ENCODE measurements at places on chromosomes 11 and 22.

GRCh38 chr11:79860336-79860735, 419.5 kb upstream of the TENM4 start:
- DNase-seq: no peak

DNA sequence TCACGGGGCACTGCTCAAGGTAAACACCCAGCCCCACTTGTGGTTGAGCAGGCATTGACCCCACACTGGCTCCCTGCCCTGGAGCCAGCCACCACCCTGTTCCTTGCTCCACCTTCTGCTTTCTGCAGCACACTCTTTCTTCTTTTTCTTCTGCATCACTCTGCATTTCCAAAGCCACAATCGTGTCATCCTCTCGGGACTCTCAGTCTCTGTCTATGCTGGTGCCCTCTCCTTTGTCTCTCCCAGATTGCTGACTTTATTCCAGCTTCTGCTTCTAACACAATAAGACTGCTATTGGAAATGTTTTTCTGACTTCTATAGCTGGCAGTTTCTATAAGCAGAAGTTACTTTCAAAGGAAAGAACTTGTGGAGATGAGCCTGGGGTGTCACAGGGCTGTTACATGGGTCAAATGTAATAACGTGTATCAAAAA, 14.4 kb downstream of the GRAP2 start:
- DNase-seq: no peak

- no peak for DNase-seq
Measured at GRCh38 chr11:128494418-128495332, 92.7 kb downstream of the ETS1 start.

DNA sequence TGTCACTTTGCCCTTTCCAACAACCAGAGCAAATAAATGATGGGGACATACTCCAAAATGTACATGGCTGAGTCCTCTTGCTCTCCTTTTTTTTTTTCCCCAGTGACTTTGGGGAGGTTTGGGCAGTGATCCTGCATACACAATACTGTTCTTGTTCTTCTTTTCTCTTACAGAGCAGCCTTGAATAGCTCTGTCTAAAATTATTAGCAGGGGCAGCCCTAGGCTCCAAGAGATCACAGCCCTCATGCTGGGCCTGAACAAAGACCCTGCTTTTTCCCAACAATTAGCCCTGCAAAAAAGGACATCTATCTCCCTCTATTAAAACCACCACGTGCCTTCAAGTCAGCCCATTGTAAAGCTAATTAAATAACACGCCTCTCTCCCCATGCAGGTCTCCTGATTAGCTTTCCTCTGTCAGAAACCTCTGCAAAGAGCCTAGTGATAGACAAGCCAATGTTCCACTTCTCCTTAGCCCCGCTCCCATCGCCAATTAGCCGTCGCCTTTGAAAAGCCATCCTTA, 54.7 kb downstream of the ETS1 start:
- DNase-seq: no peak

DNA sequence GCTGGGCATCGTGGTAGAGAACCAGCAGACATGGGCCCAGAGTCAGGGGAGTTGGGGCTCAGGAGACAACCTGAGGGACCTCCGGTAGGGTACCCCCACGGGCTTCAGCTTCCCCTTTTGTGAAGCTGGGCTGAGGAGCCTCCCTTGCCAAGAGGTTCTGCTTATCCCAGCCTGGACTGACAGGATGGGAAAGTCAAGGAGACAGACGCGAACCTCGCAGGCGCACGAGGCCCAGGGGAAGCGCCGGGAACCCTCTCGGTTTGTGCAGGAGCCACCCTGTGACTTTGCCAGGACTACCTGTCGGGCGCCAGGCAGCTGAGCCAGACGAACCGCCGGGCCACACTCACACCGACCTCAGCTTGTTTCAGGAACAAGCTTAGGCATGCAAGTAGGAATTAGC, 566.1 kb downstream of the BRD1 start:
- no peak for DNase-seq

DNA sequence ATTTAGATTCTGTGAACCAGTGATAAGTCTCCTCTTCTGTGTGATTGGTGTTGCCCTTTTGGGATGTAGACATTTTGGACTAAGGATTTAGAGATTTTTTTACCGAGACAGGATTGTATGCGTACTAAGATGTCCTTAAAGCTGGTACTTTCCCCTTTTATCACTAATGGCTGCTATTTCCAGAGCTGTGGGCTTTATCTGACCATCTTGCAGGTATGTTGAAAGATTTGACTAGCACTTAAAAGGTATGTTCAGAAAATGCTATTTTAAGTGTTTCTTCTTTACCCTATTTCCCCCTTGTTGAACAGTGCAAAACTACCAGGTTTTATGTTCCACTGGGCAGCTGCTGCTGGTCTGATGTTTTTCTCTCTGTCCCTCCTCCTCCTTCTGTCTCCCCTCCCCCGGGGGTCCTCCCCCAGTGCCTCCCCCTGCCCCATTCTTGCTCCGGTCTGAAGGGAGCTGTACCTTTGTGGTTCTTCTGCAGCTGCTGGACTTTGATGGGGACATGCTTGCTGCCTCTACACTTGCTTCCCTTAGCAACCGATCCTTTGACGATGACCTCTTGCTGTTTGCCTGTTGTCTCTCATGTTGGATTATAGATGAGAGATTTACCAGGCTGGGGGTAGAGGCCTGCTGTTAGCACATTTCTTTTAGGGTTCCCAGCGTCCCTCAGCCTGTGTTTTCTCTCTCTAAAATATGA, 59.6 kb downstream of the ZNRF3 start:
- DNase-seq: no peak

DNA sequence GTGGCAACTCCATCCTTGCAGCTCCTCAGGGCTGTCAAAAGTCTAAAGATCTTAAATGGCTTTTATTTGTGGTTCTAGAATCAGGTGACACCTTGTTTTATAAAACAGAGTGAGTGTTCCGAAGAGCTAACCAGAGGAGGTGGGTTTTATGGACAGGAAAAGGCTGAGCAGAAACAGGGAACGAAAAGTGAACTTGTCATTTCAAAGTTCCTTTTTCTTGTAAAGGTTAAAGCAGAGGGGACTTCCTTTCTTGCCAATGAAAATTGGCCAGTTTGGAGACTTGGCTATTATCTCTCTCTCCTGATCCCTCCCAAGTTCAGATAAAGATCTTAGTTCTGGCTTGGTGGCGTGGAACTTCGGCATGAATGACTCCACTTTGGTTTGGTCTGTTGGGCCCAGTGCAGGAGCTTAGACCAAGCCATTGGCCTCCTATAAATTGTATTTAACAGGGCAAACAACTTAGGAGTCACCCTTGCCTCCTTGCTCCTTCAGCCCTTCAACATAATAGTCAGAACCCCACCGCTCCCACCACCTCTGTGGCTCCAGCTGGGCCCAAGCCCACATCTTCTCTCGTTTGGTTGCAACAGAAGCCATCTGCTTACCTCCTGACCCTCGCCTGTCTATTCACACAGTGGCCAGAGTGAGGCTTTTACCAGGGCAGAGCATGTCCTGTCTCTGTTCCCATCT, 102.4 kb upstream of the THY1 start:
- no peak for DNase-seq

DNA sequence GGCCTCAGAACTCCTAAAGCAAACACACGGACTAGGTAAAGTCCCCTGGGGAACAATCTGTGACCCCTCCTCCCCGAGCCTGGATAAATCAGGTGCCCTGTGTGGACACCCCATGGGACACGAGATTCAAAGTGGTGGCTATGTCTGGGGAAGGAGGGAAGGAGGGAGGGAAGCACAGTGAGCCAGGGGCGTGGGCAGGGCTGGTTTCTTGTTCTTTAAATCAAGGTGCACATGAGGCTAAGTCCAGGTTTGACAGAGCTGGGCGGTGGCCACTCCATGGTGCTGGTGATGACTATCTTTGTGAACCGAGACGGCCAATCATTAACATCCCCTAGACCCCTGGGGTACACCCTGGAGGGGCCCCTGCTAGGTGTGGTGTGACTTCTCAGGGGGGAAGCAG, 20.3 kb upstream of the TH start:
- DNase-seq: no peak

DNA sequence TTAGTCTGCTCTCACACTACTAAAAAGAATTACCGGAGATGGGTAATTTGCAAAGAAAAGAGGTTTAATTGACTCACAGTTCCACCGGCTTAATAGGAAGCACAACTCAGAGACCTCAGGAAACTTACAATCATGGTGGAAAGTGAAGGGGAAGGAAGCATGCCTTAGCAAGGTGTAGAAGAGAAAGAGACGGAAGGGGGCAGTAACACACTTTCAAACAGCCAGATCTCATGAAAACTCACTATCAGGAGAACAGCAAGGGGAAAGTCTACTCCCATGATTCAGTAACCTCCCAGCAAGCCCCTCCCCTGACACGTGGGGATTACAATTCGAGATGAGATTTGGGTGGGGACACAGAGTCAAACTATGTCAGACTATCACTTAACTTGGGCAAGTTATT, 236.6 kb upstream of the ANO3 start:
- no peak for DNase-seq

- DNase-seq: no peak
Measured at GRCh38 chr11:15863411-15863810, 492.9 kb downstream of the SOX6 start.

DNA sequence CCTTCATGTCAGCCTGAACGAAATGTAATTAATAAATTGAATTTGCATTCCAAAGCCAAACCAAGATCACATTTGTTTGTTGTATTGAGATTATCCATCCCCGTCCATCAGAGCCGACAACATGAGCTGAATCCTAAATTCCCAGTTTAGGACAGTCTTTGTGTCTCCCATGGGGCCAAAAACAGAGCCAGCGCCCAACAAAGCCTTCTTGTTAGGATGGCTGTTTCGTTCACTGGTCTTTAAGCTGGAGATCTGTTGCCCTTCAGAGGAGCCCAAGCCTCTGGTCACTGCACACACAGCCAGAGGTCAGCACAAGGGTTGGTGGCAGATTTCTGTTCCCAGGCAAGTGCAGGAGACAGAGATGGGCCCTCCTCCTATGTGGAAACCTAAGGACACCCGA, 25.8 kb downstream of the DSCAML1 start:
- DNase-seq: no peak

DNA sequence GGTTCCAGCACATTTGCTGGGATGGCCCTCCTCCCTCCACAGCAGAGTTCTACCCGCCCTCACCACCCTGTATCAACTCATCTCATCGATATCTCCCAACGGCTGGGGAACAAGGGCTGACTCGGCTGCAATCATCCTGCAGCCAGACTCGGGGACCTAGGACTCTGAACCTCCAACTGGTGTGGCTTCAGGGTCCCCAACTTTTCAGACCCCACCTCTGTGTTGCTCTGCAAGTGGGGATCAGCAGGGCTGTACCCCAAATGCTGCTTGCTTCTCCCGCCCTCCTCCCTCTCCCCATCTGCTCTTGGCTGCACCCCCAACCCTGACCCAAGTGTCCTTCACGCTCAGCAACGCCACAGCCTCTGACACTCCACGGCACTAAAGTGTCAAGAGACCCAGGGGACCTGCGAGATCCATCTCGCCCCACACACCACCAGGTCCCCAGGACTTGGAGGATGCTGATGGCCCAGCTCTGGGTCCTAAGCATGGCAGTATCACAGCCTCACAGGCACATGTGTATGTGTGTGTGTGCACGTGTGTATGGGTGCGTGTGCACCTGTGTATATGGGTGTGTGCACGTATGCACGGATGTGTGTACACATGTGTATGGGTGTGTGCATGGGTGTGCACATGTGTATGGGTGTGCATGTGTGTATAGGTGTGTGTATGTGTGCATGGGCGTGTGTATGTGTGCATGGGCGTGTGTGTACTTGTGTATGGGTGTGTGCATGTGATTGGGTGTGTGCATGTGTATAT, 26.4 kb downstream of the KCNQ1 start:
- no peak for DNase-seq

DNA sequence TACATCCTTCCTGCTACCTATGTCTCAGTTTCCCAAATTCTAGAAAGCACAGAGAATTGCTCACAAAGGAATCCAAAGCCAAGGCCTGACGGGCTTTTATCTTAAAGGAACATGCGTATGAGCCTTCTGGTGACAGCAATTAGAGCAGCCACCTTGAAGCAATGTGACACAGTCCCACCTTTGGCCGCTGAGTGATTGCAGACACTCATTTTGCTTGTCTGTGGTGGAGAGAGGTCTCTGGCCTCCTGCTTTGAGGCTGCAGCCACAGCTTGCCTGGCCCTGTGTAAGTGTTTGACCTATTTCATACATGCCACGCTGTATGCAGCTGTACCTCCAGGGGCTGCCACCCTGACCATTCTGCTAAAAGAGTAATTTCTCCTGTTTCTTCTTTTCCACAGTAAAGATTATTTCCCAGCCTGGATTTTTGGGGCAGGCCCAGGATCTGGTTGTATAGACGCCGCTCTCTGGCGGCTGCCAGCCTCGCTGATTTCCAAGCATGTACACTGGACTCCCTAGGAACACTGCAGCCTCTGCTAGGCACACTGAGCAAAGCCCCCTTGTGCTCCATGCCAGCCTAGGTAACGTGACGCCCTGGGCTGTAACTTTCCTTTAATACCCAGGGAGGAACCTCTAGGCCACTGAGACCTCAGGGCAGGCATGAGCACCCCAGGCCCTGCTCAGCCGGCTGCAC, 1.1 kb upstream of the TMA7B start:
- DNase-seq: no peak

GRCh38 chr11:95592471-95592870, 197.1 kb downstream of the FAM76B start:
- DNase-seq: no peak

- DNase-seq: no peak
Measured at GRCh38 chr11:119149018-119149785, at the start of gene ABCG4. ABCG4 (plus strand) TSS chr11:119149052; CDS start chr11:119149966, 914 bp downstream.

DNA sequence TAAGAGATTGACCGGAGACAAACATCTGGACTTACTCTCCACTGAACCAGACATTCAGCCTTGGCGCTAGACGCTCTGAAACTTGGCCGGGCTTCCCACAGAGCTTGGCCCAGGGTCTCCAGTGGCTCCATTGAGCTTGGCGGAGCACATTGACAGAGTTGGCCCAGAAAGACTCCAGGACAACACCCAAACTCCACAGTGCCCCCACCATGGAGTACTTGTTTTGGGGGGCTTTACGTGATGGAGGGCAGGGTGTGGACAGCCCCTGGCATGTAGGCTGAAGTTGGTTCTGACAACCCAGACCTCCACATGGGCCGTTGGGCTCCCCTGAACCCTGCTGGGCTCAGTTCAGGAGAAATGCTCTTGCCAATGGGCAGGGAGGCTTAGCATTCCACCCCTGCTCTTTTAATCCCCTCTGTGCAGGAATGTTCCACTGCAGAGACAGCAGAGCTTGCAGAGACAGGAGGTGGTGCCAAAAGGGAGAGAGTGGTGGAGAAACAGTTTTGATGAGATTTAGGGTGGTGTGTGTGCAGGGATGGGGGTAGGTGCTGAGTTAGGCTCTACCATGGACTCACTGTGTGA, 102.4 kb upstream of the TIMP3 start:
- no peak for DNase-seq

DNA sequence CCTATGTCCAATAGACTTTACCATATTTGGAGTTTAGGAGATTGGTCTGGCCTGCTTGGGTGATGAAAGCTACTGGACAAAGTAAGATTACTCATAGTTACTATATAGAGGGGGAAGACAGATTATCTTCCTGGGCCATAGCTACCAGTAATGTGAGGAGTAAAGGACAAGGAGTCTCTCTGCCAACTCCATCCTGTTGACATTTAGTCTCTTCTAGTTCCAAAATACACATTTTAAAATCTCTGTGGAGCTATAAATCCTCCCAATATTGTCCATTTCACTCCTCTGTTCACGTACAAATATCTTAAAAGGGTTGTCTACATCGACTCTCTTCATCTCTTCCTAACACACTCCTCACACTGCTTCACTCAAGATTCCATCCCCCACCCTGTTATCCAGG, 1.1 kb upstream of the OR51D1 start:
- no peak for DNase-seq

All from activated CD4-positive, alpha-beta T cell treated with anti-CD3 and anti-CD28 coated beads, Interleukin-2, amount 50 U/mL, for 4 hours (primary cell).